Adipocyte (in vitro differentiated cells): ENCODE measurements at places on chromosomes 1 and 21.

DNA sequence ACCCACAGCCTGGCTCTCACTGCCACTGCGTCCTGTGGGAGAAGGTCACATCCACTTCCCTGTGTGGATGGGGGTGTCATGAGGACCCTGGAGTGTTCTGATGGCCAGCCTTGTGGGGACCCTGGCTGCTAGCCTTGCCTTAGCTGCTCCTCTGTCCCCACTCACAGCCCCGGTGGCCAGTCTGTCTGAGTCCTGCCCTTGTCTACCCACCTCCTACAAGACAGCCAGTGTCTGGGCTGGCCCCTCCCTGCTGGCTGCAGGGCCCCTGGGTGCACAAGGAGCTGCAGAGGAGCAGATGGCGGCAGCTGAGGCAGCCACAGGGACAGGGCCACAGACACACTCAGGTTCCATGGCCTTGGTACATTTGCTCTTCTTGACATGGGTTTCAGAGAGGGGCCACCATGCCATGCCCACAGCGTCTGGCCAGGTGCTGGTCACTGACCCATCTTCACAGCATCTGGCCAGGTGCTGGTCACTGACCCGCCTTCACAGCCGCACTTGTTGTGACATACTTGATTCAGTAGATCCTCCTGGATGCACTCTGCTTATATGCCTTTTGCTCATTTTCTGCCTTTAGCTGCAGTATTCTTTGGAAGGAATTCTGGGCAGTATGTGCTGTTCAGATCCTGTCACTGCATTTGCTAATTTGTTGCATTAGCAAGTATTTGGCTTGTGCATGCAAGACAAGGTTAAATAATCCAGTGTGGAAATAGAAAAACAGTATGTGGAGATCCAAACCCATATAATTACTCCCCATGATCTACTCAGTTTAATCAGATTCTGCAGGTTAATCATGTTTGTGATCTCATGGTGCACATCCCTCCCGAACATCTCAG lies 157.8 kb downstream of the PCBP3 start:
- DNase-seq = no peak

DNA sequence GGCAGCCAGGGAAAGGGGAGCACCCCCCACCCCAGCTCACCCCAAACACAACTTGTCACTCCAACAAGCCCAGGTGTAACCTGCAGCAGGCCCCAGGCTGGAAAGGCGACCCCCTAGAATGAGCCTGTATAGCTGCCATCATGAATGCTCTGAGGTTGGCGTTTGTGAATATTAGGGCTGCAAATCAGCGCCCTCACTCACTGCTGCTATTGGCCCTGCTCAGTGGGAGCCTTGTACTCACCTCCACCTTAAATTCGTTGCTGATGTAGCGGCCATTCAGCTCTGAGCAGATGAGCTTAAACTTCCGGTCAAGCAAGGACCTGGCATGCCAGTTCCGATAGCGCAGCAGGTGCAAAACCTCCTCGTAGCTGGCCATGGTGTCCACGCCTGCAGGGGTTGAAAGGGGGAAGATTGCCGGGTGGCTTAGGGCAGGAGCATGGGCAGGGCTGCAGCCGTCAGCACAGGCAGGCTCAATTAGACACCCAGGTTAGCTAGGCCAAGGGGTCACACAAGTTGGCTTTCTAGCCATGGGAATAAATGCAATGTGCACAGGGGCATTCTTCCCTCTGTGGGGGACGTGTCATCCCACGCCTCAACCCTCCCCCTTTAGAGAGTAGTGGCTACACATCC lies 81.7 kb downstream of the PIK3CD start:
- DNase-seq = no peak

DNA sequence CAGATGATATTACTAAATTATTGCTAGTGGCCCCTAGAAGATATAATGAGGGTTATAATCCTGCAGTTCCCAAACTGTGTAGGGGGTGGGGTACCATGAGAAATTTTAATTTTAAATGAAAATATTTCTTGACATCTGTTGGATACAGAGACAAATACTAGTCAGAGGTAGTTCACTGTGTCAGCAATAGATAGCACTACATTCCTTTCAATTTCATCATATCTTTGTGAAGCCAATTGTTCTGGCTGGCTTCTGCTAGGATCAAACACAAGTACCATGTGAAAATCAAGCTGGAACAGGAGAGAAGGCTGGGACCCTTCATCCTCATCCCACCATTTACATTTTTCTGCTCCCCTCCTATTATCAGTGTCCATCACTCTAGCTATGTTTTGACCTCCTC lies 208.1 kb downstream of the USH2A start:
- peak; percentile 15 for DNase-seq

DNA sequence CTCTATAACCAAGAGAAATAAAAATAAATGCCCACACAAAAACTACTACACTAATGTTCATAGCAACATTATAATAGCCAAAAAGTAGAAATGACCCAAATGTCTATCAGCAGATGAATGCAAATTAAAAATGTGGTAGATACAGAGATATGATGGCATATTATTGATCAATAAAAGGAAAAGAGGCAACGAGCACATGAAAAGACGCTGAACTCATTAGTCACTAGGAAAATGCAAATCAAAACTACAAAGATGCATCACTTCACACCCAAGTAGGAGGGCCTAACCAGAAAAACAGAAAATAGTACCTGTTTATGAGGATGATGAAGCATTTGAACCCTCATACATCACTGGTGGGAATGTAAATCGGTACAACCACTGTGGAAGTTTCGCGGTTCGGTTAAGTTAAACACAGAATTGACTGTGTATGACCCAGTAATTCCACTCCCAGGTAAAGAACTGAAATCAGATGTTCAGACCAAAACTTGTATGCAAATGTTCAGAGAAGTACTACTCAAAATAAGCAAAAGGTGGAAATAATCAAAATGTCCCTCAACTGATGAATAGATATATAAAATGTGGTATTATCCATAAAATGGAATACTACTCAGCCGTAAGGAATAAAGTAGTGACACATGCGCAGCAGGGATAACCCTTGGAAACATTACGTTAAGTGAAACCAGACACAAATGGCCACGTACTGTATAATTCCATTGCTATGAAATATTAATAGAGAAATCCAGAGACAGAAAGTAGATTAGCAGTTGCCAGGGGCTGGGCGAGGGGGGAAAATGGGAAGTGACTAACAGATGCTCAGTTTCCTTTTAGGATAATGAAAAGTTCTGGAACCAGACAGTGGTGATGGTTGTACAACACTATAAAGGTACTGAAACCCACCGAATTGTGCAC lies 3.1 kb downstream of the USP48 start:
- DNase-seq = no peak

DNA sequence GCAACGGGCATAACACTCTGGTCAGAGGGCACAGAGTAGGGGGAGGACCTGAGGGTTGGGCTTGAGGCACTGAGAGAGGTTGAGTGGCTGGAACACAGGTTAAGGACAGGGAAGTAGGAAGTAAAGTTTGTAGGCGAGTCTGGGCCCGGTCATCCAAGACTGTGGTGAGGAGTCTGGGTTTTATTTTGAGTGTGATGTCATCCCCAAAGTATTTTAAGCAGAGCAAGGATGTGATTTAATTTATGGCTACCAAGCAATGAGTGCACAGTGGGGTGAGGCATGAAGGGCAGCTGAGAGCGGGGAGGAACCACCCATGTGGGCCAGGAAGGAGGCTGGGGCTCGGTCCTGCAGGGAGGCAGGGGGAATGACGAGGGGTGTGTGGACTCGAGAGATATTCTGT lies 11.2 kb upstream of the VWA5B1 start:
- DNase-seq = no peak

DNA sequence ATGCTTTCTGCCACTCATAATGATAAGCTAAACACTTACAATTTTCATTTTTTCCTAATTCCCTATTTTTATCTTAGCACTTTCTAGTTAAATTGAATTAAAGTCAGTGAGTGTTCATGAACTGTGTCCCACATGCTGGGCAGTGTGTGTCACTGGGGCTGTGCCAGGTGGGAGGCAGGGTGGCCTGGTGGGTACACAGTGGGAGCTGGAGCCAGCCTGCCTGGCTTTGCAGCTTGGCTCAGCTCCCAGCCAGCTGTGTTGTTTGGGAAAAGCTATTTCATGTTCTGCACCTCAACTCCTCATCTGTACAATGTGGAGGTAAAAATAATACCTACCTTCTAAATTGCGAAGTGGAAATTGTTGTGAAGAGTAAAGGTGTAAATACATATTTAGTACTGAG lies 238.4 kb downstream of the PLA2G4A start:
- DNase-seq = no peak
